ENCODE measurements at places on chromosomes 5 and 9.

GRCh38 chr5:173881811-173882575 is 6.2 kb upstream of the CPEB4 start:
- DNase-seq: no peak

DNA sequence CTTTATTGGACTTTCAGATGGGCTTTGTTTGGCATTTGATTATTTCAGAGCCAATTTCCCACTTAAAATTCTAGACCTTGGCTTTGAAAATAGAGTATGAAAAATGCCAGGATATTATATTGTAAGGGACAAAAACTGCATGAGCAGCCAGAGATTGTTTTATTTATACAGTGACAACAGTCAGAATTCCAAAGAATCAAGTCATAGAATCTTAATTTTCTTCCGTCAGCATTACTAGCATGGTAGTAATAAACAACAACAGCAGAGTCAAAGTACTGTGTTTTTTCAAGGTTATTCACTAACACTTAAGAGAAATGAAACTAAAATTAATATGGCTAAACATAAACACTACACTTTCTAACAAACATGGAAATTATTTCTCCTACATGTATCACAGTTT is 52.2 kb downstream of the MLLT3 start:
- no peak for DNase-seq

DNA sequence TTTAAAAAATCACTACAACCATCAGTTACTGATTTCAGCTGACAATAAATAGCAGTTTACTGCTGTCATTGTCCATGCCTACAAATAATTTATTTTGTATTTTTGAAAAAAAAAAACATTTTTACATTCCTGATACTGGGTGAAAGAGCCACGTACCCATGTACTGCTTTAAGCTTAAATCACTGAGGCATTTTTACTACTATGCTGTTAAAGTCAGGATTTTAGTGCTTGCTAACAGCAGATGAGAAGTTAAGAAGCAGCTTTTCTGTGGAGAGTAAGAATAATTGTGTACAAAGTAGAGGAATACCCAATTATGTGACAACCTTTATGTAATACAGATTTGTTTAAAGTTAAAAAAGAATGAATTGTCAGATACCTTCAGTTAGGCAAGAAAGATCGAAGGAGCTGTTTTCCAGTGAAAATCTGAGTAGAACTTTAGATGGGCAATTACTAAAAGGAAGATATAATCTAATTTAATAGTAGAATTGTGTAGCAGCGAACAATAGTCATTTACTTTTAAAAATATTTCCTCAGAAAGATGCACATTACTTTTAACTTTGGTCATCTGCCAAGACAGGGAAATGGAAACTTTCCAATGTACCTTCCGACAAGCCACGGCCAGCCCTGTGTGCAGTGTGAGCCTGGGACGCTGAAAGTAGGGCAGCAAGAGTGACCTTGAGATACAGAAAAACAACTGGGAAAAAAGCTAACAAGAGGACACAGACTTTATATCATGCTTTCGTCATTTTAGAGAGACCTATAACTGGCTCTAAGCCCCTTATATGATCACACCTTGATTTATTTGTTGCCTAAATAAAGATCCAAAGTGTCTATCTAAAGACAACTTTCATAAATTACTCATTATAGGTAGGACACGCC is 39.9 kb downstream of the RHOBTB3 start:
- DNase-seq: no peak

DNA sequence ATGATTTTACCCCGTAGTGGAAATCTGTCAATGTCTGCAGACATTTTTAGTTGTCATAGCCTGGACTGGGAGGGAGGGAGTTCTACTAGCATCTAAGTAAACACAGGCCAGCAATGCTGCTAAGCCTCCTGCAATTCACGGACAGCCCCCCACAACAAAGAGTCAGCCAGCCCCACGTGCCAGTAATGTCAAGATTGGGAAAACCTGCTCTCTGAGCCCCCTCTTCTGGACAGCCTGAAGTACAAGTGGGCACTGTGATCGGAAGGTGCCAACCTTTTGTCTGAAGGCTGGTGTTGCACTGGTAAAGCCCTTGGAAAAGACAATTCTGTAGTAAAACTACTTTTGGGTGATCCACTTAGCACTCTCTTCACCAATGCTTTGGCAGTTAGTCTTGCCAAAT is 154.5 kb downstream of the TARS1 start:
- DNase-seq: no peak

DNA sequence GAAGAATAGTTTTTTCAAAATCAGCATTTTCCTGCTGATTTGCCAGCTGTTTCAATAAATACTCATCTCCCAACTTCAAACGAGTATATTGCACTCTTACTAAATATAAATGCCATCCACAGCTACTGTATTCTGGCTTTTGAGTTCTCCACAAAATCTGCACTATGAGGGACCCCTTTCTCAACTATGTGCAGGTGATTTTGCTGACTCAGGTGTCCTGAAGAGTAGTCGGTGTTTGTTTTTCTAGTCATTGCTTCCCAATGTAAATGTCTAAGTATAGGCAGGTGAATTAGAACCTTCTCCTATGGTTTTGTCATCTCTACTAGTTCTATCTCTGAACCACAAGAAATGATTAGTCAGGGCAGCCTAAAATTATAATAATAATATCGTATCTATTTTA is 616.8 kb upstream of the MEF2C start:
- no peak for DNase-seq

DNA sequence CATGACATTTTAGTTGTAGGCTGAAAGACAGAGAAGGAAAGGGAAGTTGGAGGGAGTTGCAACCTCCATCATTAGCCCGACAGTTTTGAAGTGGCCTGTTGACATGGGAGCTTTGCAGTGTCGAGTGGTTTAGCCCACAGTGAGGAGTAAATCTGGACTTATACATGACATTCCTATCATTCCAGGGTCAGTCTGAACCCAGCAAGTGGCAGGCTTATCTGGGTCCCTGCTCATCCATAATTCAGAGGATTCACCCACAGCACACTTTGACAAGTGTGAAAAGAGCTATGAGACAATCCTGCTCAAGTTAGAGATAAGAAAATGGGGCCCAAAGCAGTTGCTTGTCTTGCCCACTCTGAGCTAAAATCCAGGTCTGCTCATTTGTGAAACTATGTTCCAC is 8.4 kb upstream of the TNC start:
- DNase-seq: no peak

- DNase-seq: no peak
Observed at GRCh38 chr9:91727316-91727861, 222.6 kb downstream of the ROR2 start.

- DNase-seq: no peak
Observed at GRCh38 chr5:93583768-93584595, 960 bp downstream of the NR2F1 start.

GRCh38 chr5:158700231-158701006 is 399.3 kb downstream of the EBF1 start:
- no peak for DNase-seq

DNA sequence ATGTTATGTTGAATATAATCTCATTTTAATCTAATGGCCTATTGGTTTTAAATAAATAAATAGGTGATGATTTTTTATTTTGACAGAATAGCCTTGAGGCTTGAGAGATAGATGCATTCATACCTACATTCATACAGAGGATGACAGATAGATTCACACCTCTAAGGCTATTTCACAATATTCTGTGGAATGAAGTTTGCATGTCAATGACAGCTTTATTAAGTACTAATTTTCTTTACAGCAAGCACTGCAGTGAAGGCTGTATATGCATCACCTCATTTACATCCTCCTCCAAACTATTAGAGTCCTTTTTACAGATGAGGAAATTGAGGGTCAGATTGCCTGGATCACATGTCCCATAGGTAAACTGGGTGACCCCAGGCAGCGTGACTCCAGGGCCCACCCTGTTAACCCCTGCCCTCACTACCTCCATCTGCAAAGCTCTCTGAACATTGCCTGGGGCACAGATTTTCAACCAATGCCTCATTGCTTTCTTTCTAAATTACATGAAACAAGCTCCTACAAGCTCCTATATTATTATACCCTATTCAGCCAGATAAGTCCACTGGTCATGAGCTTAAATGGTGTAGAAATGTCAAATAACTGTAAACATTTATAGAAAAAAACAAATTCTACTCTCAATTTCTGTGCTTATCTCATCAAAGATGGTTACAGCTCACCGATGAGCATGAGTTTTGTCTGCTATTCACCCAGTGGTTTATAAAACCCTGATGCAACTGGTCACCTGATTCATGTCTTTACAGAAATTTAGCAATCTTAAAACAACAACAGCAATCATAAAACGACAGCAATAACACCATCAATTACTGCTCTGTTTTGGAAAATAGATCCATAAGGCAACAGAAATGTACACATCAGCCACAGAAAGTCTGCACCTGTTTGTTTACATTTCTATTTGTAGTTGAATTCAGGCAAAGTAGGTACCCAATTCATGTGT is 338.0 kb downstream of the NSG2 start:
- no peak for DNase-seq

GRCh38 chr9:130500340-130501180 is 55.8 kb downstream of the ASS1 start:
- no peak for DNase-seq

GRCh38 chr5:35438288-35438687 is 179.4 kb upstream of the SPEF2 start:
- DNase-seq: no peak

DNA sequence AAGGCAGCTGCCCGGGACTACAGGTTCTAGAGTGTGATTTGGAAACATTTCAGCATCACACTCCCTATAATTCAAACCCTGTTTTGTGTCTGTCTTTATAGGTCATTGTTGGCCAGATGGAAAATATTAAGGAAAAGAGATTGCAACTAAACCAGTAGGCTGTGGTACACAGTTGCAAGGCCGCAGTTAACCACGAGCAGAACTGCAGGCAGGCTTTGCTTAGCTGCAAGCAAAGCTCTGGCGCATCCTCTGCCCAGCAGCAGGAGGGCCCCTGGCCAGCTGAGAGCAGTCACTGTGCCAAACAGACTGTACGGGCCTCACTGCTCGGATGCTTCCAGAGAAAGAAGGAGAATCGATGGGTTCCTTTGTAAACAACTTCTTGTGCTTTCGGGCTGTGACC is 204.5 kb downstream of the DENND1A start:
- DNase-seq: no peak

DNA sequence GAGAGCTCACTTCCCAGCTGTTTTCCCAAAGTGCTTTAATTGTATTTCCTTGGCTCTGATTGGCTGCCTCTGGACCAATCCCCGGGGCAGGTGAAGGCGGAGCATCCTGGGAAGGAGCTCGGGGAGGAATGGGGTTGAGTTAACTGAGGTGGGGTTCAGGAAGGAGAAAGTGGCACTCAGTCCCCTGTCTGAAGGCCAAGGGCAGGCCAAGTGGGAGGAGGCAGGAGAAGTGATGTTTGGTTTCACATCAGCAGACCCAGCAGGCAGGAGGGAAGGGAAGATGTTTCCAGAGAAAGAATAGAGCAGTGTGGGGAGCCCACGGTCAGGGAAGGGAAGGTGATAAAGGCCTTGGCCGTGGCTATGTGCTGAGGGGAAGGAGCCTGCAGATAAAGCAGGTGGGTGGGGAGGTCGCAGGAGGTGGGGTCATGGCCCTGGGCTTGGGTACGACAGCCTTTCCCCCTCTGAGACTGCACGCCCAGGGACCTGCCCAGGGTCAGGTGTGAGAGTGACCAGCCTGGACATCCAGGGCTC is 3.1 kb downstream of the TSPAN17 start:
- no peak for DNase-seq

DNA sequence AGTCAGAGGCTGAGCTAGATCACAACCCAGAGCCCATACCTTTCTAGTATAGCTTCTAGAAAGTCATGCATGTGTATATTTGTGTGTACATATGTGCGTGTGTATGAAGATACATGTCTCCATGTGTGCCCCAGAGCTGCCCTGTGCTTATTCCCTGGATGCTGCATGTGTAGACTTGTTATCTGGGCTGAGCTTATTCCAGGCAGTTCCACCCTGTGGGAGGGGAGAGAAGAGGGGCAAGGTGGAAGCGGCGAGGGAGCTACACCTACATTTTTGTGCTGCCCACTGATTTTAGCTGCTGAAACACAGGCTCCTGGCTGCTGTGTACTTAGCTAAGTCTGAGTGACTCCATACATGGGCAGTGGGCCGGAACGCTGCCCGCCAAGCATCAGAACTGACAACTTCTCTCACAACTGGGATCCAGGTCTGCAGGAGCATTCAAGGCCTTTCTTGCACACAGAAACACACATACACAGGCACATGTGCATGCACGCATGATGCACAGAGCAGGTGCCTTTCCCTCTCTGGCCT is 38.0 kb upstream of the XPA start:
- DNase-seq: no peak

DNA sequence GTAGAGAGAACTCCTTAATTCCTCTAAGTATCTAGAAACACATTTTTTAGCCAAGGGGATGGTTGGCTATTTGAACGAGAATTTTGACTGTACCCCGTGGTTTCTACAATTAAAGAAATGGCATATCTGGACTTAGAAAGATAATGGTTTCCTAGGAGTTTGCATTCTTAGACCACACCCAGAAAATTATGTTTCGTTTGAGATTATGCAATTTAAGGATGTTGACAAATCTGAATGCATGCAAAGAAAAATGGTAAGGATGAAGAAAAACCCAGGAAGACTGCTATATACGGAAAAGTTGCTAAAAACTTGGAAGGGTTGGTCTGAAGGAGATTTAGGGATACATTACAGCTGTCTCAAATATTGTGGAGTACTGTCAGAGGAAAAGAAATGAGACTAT is 538.5 kb upstream of the WWC1 start:
- DNase-seq: no peak

- no peak for DNase-seq
Observed at GRCh38 chr5:134586866-134587524, 45.6 kb downstream of the SAR1B start.

- DNase-seq: no peak
Observed at GRCh38 chr5:41763574-41763973, 106.7 kb downstream of the OXCT1 start.

- no peak for DNase-seq
Observed at GRCh38 chr9:108113596-108113995, 624.0 kb upstream of the KLF4 start.

GRCh38 chr9:99090336-99091130 is 14.4 kb upstream of the TGFBR1 start:
- no peak for DNase-seq

DNA sequence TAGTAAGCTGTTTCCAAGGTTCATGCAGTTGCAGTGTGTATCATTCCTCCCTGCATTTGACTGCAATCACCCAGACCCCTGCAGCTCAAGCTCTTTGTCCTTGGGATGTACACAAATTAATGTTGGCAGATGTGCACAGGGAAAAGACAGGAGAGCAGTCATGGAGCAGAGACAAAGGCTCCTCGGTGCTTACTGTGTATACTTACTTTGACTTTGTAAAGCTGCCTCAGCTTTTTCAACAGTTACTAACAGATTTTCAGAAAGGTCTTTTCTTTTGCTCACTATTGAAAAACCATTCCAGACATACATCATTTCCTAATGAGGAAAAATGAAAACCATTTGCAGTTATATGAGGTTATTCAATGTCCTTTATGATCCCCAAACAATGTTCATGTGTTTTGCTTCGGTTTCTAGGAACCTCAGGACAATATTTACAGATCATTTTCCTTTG is 124.9 kb downstream of the TTC39B start:
- no peak for DNase-seq
